ENCODE measurements at places on chromosomes 5 and 9. TPM values are rescaled to one million over a fixed set of nuclear protein-coding genes. Genes with fewer than 3 reads are reported as not detected.

DNA sequence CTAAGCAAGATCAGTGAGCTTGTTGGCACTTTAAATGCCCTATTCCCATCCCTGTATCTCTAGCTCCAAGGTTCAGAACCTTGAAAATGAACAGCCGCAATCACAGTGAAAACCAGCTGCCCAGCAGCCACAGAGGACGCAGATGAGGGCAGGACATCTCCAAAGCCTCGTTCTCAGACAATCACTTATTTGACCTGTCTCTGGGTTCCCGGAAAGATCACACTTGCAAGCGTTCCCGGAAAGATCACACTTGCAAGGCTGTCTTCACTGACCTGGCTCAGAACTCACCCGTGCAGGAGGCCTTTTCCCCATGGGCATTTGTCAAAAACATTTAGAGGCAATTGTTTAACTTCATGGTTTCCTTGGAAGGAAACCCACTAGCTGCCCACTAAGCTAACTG is 25.7 kb downstream of the IPPK start:
- no peak for DNase-seq

DNA sequence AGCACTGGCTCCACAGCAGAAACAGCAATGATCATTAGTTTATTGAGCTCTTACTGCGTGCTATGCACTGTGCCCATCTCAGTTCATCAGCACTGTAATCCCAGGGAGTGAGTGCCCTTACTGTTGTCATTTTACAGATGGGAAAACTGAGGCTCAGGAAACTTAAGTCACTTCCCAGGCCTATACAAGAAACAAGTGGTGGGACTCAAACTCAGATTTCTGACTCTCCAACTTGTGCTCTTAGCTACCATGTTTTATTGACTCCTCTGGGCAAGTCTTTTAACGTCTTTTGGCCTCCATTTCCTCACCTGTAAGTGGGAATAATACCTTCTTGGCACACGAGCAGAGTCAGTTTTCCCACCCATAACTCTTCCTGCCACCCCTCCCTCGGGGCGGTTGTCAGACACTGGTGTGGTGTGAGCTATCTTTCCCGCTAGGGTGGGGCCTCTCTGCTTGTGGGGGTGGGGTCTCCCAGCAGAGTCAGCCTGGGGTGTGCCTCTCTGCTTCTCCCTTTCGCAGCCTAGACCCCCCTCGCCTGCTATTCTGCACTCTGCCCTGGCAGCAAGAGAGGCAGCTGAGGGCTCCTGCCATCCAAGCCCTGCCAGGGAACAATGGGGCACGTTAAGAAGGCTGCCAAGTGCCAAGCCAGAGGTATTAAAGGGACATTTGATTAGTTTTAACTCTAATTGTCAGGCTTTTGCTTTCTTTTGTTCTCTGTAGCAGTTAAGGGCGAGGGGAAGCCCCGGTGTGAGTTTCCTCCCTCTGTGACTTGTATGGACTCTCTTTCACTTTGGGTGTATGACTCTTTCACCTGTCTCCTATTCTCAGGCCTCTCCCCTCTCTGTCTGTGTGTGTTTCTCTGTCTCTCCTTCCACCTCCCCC is 12.1 kb downstream of the GALNT10 start:
- DNase-seq = no peak

DNA sequence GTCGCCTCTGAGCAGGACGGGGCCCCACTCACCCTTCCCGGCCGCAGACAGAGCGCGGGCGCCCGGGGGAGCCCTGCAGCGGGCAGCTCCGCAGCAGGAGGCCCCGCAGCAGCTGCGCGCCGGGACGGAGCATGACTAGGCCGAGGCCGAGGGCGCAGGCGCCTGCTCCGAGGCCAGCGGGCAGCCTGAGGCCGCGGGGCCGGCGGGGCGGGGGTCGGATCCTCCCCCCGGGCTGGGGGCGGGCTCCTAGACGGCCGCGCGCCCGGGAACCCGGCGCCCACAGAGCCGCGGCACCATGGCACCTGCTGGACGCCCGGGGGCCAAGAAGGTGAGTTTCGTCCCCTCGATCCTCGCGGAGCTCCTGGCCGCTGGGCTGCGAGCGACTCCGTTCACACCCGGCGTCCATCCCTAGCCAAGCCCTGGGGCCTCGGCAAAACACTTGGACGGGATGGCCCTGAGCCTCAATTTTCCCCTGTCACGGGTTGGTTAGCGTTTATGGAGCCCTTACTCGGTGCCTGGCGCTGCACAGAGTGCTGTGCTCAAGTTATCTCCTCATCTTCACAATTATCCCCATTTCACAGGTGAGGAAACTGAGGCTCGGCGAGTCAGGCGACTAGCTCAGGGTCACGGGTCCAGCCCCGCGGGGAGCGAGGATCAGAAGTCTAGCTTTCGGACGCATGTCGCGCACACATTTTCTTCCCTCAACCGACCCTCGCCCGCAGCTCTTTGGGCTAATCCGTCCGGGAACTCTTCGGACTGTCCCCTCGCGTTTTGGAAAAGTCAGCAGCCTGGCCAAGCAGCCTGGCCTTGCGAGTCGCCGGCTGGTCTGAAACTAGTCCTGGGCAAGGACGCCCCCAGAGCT is at the start of the genes BHMT2 and DMGDH:
Gene BHMT2, plus strand, starts transcription at position 280 of the 862 bp plus-strand sequence. Its CDS starts 16 bp downstream, at position 296.
Gene DMGDH, minus strand, starts transcription at position 187 of the 862 bp plus-strand sequence. Its CDS starts 54 bp downstream, at position 133.
- peak; percentile 3 for DNase-seq

The SOX30 gene
- not detected for total RNA-seq

DNA sequence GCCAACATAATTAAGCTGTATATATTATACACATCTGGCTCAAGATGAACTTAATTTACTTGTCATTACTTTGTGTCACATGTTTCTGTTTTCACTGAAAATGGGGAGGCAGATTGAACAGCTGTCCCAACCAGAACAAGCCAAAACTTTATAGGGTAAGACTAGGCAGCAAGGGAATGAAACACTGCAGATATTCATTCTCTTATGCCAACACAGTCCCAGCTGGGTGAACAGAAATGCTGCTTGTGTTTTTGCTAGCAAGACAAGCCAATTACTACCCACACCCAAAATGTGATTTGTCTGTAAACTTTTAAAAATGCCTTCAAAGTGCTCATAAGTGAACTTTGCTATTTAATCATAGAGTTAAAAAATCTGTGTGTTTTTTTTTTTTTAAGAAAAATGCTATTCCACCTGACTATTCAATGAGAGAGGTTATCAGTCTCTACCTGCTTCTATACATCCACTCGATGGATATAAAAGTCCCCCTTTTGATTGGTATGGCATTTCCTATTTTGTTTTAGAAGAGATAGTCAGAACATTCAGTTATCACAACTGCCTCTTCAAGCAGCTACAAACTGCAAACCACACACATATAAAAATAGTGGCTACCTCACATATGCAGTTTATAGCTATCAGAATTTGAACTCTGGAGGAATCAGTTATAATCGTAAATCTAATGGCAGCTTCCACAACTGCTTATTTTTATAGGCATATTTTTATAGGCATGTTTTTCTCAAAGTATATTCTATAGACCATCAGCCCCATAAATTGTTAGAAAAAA is 91.9 kb upstream of the PPP1R2B start:
- DNase-seq = no peak

DNA sequence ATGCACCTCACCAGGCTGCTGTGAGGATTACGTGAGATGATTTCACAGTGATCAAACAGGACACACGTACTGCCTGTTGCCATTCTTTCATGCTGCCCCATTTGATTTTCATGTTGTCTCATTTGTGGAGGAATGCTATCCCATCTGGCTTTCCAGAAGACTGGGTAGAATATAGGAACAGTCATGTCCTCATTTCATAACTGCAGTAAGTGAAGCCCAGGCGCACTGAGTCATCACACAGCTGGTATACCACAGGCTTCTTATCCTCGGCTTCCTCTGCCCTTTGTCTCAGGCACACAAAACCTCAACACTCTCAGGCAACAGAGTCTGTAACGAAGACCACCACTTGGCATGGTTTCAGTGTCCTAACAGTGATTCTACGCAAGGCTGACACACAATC is 62.3 kb downstream of the LHFPL2 start:
- DNase-seq = no peak

DNA sequence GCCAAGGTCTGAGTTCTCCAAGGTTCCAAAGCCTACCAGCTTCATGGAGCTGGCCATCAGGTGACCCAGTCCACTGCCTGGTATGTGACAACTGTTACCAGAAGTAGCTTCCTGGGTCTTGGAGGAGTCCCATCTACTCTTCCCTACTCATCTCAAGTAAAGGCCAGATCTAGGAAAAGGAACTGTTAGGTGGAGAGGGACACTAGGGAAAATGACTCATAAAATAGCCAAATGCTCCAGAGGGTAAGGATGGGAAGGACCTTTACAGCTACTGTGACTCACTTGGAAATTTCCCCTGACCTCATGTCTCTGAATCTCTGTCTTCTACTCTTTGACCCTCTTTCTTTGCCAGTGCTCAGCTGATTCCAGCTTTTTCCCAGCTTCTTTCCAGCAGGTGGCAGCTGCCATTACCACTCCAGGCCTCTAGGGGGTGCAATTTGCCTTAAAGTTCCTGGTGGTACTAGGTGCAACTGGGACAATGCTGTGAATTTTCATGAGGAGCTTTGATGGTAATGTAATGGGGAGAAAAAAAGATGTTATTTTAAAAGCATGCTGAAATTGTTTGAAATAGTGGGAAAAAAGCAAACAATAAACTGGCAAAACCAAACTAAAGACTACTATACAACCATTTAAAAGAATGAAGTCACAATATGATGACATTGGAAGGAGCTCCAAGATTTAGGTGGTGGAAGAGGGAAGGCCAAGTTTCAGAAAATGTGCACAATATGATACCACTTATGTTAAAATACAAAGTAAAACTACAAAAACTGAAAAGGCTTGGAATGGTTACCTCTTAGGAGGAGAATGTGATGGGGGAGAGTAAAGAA is 27.1 kb upstream of the MYORG start:
- DNase-seq = peak; percentile 44

All from dermis microvascular lymphatic vessel endothelial cell (primary cell).